Activated CD8-positive, alpha-beta memory T cell treated with anti-CD3 and anti-CD28 coated beads for 4 hours (primary cell): ENCODE measurements at places on chromosomes 4 and X.

DNA sequence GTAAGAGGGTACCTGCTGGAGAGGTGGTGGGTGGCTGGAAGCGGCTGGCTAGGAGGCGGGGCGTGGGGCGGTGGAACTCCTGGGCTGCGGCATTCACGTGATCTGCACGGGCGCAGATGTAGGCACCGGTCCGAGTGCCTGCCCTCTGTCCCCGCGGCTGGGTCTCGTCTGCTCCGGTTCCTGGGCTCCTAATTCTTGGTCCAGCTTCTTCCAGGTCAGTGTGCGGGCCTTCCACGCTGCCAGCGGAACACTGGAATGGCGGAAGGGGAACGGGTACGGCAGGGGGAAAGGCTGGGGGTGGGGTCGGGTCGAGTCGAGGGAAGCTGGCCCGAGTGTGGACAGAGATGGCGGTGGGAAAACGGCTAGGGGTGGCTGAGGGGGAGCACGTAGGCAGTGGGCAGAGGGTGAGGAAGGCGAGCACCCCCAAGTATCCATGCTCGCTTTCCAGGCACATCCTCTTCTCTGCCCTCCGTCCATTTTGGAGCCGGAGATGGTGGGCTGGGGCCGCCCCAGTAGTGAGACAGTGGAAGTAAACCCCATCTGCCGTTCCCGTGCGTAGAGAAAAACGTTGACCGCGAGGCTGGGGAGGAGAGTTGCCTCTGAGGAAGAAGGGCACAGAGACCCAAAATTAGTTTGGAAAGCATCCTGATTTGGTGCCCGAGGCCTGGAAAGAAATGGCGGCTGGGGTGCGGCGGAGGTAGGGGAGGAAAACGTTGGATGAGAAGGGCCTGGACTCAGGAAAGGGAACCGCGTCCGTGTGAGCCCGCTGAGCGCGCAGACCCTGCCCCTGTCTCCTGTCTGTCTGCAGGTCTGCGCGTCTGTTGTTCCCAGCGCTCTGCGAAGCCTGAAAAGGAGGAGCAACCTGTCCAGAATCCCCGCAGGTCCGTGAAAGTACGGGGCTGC, at the start of gene TCEAL4:
Gene TCEAL4, plus strand, starts transcription at position 105 of the 903 bp plus-strand sequence. CDS start 1,161 bp downstream, outside the sequence.
- no peak for DNase-seq

DNA sequence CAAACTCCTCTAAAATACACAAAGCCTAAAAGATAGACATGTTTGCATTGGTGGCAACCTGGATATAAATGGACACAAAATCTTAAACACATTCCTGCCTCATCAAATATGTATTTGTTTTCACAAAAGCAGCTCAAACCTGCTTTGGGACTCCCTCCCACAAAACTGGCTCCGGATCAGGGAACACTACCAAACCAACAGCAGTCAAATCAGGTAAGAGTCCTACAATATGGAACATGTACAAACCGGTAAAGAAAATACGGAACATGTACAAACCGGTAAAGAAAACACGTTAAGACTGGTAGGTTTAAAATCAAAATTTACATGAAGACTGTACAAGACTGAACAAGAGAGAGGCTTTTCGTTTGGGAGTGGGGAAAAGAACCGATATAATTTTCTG, 4.3 kb downstream of the AMTN start:
- no peak for DNase-seq

DNA sequence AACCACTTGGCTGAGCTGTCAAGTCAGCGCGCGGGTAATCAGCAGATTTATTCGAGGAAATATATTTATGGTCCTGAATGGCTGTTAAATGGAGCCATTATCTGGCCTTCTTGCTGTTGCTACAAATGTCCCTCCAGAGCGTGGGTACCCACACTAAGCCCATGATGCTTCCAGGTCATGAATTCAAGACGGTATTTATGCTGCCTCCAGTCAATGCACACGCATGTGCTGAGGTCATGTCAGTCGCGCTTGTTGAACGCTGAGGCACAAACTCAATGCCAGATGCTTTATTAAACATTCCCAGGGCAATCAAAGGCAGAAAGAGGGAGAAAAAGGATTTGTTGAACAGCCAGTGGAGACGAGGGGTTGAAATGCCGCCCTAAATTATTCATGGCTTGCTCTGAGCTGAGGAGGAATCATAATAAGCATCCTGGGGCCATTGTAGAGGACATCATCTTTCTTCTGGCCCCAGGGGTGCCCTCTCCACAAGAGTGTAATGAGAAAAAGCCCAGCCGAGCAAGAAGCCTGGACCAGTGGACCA, 36.1 kb upstream of the CLDN24 start:
- DNase-seq: no peak

DNA sequence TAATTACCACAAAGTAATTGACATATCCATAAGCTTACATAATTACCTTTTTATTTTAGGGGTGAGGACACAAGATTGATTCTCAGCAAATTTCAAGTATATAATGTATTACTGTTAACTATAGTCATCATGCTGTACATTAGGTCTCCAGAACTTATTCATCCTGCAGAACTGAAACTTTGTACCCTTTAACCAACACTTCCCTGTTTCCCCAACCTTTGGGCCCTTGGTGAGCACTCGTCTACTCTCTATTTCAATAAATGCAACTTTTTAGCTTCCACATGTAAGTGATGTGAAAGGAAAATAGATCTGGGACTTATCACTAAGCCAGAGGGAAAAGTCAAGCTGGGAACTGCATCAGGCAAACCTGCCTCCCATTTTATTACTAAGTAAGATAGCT, 33.6 kb upstream of the CCNG2 start:
- DNase-seq: no peak

DNA sequence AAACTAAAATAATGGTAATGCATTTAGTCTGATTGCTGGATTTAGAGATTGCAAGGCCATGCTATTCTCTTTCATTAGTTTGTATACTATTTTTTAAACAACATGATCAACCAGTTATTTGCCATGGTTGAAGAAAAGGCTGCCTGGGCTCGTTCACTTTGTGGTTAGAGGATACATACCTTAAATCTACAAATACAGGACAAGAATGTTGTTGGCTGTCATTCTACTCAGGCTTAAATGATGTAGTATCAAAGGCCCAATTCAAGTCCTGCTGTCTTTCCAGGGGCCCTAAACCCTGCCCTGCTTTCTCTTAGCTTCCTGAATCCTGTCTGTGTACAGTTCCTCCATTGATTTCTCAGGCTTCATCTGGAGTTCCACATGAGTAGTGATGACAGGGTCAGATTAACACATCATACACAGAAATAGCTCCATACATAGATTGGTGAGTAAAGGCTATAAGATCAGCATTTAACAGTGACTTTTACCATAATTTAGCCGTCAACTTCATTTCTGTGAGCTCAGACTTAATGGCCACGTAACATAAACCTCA, 114.9 kb upstream of the GPRIN3 start:
- DNase-seq: no peak

- no peak for DNase-seq
These were observed 11.0 kb upstream of the CLDN24 start for GRCh38 chr4:183333202-183333601.

DNA sequence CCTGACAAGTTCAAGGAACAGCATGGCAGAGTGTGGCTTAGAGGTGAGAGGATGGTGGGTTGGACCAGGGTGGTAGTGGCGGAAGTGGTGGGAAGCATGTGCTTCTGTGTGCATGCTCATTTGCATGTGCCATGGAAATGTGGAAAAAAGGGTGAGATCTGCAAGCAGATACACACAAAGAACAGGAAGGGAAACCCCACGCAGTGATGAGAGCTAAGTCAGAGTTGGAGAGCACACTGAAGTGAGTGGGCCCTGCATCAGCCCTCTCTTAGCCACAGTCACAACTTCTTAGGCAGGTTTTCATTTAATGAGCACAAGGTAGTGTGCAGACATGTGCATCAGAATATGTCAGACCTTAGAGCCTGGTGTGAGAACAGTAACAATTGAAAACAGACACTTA, 483.8 kb downstream of the AFF2 start:
- no peak for DNase-seq

- DNase-seq: no peak
These were observed 54.4 kb downstream of the KLHL4 start for GRCh38 chrX:87571964-87572363.

- no peak for DNase-seq
These were observed 195.6 kb upstream of the TACR3 start for GRCh38 chr4:103915224-103915869.
